ENCODE measurements at places on chromosomes 1 and 21.
A peak's percentile ranks its signal among the peaks of the same experiment; 100 is the strongest.

- DNase-seq: no peak
These were observed 368.8 kb upstream of the ADGRL4 start for GRCh38 chr1:79375352-79375751.

DNA sequence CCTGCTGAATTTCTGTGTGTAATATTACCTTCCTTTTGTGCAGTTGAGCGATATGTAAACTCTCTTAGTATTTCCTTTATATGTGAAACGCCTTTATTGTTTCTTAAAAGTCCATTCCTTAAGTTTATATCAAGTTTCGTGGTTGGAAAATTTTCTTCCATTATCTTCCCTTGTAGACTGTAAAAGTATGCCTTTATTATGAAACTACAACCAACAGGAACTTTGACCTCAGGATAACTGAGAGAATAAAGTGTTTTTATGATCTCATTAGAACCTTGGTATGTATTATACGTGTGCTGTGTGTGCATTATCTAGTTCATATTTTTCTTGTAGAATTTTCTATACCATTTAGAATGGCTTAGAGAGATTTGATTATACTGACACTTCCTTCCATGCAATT is 3.1 kb upstream of the CDC14A start:
- DNase-seq: no peak

DNA sequence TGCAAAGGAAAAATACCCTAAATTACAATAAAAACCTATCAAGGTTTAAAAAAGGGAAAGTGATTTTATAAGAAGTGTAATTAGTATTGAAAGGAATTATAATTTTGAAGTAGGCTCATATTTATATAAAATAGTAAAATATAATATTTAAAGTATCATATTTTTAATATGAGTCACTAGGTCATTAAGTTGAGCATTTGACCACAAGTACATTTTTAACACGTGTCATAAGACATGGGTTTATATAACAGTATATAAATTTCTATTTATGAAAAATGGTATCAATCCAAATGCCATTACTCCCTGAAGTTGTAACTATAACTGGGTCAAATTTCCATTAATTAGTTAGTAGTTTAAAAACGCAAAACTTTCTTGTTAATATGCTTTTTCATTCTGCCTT is 365.9 kb downstream of the COL11A1 start:
- DNase-seq: no peak

DNA sequence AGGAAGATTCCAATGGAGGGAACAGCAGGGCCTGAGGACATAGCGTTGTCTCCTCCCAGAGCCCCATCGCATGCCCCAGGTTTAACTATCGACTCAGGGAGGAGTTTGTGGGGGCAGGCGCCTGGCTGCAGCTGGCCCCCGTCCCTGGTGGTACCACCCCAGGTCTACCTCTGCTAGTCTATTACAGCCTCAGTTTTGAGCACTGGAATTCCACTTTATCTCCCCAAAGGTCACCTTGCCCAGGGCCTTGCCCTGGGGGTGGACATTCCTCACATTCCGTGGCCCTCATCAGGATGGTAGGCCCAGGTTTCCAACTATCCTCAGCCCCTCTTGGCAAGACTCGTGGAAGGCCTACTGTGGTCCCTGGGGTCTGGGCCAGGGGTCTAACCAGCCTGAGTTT is 65.4 kb upstream of the SSBP3 start:
- DNase-seq: no peak

GRCh38 chr1:245503548-245503947 is 348.8 kb downstream of the KIF26B start:
- no peak for DNase-seq

- DNase-seq: no peak
These were observed 21.3 kb downstream of the VAV3 start for GRCh38 chr1:107943694-107944093.

- DNase-seq: peak; percentile 15
These were observed 184.7 kb upstream of the CACYBP start for GRCh38 chr1:174815036-174815435.

DNA sequence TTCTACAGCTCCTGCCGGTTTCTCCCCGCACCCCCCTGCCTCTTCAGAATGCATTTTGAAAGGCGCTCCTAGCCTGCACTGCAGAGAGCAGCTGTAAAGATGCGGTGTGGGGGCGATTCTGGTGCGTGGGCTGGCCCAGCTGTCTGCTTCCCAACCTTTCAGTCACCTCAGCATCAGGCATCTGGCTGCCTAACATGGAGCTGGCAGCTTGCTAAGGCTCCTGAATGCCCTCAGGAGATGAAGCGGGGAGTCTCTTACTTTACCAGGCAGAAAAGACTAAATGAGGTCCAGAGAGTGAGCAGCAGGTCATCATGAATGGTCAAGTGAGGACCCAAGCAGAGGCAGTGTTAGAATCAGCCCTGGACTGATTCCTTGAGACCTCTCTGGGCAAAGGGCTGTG is 8.7 kb downstream of the IER5 start:
- no peak for DNase-seq

DNA sequence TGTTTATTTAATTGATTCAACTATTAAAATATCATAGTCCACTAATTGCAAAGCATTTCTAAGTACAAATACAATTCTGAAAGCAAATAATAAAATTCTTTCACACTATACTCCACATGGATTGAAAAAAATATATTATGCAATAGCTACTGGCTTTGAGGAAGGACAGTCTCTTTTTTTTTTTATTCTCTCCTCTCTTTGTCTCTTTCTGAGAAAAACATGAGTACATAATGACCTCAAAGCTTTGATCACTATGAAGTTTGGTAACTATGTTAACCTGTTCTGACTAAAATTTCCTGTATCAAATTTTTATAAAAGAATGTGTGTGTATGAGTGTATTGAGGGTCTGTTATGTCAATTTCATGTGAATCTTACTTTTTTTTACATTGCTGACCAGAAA is 96.2 kb downstream of the RGS2 start:
- DNase-seq: no peak

GRCh38 chr1:87757676-87758075 is 429.0 kb downstream of the LMO4 start:
- DNase-seq: no peak

DNA sequence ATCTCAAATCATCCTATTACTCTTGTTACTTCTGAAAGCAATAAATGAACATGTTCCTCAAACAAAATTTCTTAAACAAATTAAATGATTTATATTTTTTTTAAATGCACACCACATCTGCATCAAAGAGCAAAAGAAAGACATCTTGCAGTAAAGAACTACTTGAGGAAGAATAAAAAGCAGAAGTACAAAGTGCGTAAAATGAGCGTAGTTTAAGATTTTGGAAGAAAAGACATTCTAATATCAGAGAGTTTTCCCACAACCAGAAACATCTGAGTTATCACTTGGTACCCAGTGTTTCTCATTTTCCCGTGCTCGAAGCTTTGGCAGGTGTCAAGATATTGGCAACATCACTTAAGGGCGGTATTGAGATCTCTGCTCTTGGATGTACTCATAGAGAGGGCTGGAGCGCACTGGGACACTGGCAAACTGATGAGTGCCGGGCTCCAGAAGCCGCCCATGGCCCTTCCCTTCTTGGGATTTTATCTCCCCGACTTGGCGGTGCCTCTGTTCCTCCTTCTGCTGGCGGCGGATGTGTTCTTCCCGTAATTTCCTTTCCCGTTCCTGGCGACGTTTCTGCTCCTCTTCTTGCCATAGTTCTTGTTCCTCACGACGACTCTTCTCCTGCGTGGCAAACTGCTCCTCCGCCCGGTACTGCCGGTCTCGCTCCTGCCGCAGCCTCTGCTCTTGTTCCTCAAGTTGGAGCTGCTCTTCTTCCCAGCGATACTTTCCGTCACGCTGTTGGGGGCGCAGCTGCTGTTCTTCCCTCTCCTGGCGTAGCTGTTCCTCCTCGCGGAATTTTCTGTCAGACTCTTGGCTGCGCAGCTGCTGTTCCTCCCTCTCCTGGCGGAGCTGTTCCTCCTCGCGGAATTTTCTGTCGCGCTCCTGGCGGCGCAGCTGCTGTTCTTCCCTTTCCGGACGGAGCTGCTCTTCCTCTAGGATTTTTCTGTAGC is 7.9 kb downstream of the TCHH start:
- DNase-seq: peak; percentile 3

DNA sequence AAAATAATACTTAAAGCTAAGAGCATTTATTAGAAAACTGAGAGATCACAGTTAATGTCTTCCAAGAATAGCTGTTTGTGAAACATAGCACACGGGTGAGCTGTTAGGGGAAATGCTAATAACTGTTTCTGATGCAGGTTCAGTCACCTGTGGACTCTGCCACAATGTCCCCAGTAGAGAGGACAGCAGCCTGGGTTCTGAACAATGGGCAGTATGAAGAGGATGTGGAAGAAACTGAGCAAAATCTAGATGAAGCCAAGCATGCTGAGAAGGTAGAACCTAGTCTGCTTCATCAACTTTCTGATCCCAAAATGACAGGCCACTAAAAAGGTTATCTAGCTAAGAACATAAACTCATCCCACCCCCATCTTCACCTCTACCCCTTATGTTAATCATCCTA is 32.6 kb downstream of the CLEC20A start:
- no peak for DNase-seq

GRCh38 chr1:15700508-15700907 is 16.4 kb downstream of the PLEKHM2 start:
- no peak for DNase-seq

- no peak for DNase-seq
These were observed 106.2 kb downstream of the TM2D1 start for GRCh38 chr1:61618755-61619154.

GRCh38 chr21:46243960-46244361 is 15.4 kb upstream of the LSS start:
- no peak for DNase-seq

- DNase-seq: no peak
These were observed 211.7 kb upstream of the PTGFR start for GRCh38 chr1:78279051-78279450.
